Activated gamma-delta T cell treated with anti-CD3 and anti-CD28 coated beads, Interleukin-2, amount 50 U/mL, for 16 hours (primary cell): ENCODE measurements at places on chromosomes 2 and 18.

DNA sequence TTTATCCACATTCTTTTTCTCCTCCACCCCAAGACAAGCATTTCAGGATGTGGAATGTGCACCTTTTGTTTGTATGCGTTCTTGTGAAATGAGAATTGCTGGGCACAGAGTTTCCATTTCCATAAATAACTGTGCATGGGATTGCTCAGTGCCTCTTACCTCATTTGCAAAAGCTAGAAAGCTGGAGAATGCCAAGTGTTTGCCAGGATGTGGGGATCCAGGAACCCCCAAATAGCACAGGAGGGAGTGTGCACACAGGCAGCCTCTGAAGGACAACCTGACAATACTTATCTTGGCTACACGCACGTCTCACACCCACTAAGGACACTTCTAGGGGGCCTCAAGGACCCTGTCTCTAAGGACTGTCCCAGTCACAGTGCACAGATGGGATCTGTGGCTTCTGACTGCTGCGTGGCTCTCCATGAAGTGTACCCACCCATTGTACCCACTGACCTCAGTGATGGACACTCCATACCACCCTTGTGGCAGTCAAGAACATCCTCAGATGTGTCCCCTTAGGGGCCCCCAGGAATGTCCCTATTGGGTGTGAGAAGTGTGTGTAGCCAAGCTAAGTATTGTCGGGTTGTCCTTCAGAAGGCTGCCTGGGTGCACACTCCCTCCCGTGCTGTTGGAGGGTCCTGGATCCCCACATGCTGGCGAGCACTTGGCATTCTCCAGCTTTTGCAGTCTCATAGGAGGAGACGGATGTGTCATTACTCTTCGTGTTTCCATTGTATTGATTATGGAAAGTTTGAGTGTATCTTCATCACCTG lies 38.4 kb downstream of the CAPN13 start:
- DNase-seq = no peak

DNA sequence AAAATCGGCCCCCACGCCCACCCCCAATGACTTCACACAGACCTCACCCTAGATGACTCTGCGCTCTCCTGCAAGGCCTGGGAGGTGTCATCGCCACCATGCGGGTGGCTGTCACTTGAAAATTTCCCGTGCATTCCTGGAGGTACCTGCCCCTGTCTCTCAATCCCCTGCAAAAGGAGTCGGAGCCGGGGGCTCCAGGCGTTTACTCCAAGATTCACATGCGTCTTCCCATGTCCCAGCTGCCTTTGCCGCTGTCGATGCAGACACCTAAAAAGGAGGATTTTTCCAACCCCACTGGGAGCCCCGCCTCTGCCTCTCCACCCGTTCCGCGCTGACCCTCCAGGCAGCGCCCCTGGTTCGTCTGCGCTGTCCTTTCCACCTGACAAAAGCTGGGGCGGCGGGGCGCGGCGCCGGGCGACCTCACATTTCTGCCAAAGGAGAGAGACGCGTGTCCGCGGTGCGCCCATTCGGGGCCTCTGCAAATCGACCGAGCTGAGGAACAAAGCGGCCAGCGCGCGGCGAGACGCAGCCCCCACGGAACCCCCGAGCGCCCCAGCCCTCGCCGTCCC lies 667 bp downstream of the REEP1 start:
- no peak for DNase-seq

GRCh38 chr2:118577202-118577601 lies 270.2 kb downstream of the EN1 start:
- no peak for DNase-seq

DNA sequence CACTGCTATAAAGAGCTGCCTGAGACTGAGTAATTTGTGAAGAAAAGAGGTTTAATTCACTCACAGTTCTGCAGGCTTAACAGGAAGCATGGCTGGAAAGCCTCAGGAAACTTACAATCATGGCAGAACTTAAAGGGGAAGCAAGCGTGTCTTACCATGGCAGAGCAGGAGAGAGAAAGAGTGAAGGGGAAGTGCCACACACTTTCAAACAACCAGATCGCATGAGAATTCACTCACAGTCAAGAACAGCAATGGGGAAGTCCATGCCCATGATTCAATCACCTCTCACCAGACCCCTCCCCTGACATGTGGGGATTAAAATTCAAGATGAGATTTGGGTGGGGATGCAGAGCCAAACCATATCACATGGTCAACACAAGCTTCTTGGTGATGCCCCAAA lies 34.7 kb upstream of the CDK5R2 start:
- DNase-seq = no peak

DNA sequence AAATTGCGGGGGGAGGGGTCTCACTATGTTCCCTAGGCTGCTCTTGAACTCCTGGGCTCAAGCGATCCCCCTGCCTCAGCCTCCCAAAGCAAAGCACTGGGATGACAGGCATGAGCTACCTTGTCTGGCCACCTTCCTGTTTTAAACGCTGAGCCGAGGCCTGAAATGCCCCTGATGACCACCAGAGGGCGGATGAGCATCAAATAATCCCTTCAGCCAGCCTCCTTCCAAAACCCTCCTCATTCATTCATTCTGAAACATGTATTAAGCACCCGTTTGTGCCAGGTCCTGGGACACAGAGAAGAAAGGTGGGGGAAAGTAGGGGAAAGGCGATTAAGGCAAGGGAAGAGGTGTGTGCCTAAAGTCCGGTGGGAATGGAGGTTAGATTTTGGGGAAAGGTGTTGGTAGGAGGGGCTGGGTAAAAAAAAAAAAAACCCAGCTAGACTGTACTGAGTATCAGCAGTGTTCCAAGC lies 30.7 kb upstream of the PTMA start:
- DNase-seq = peak; percentile 77

DNA sequence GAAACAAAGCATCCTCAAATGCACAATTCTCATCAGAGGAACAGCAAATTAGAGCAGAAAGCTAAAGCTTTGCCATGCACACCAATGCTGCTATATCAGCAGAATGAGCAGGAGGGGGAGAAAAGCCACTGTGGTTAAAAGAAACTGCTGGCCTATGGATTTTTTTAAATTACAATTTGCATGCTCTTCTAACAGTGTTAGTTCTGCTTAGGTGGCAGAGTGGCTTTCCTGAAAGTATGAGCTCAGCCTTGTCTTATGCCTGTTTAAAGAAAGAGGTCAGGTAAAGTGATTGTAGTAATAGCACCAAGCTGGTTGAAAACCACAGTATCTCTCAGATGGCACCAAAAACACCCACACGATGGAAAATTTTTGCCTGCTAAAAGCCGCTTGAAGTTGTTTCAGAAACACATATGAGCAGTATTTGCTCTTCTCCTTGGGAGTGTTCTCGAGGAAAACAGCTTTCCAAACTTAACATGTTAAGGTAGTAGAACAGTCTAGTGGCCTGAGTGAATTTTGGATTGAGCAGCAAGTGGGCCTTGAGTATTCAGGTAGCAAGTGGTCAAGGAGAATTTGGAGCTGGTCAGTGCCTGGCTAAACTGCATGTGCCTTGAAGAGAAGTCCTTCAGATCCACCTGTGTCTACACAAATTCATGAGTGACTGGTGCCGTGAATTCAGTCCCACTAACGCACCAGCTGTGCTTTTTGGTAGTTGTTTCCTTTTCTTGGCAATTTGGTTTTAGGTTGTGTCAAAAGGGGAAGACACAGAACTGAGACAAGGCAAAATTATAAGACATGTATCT lies 19.6 kb upstream of the NDUFV2 start:
- peak; percentile 24 for DNase-seq

DNA sequence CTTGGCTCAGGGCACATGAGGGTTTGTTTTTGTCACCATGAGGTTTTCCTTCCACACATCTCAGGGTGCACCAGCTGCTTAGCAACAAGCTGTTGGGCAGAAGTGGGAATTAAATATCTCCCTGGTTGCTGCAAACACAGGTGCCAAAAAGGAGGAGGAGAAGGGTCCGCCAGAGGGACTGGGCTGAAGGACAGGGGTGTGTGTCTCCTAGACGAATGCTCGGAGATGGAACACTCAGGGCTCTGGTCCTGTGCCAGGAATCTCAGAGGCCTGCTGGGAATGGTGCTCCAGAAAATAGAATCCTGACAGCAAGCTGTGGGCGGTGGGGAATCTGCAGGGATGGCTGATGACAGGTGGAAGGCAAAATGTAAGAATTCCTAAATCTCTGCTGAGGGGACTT lies 94.5 kb downstream of the VSNL1 start:
- DNase-seq = no peak

- DNase-seq = no peak
Observed at GRCh38 chr2:12381543-12382325, 335.0 kb upstream of the TRIB2 start.

DNA sequence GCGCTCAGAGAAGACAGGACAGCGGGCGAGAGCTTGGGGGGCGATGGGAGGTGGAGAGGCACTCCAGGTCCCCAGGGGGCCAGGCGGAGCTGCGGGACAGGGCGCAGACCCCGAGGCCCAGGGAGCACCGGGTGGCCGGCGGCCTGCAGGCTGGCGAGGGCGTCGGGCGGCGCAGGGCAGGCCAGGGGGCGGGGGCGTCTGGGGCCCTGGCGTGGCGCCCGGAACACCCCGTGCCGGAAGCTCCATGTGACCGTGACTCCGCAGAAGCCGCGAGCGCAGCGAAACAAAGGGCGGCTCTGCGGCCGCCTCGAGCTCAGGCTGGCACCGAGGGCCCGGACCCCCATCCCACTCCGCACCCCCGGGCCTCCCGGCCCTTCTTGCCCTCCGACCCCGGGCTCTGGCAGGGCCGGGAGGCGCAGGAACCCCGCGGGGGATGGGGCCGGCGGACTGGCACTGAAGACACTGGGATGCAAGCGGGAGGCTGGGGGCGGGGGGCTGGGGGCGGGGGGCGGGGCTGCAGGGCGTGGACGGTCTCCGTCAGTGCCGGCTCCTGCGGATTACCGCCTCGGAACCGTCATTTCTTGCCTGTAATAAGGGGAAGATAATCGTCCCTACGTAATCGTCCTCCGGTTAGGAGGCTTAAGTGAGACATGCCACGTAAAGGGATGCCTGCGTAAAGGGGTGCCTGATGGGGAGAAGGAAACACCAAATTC lies 19.1 kb downstream of the SH2D6 start:
- DNase-seq = peak; percentile 54

DNA sequence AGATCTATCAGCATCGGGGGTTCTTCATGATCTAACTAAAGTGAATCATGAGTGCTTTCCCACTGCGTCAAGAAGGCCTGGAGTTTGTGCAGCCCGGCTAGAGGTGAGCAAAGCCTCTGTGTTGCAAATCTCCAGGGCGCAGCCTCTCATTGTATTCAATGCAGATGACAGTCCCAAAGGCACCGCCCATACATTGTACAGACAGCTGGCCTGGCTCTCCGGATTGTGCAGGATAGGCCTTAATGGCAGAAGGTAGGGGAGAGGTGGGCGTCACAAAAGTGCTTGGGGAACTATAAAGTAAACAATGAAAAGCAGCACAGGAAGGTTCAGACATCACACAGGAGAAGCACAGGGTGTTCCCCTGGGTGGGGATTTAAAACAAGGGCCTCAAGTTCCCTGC lies 907 bp upstream of the GYPC start:
- DNase-seq = no peak
